Osteocyte (in vitro differentiated cells): ENCODE measurements at places on chromosomes 2 and 18. TPM values are rescaled to one million over a fixed set of nuclear protein-coding genes. Genes with fewer than 3 reads are reported as not detected.
A peak's percentile ranks its signal among the peaks of the same experiment; 100 is the strongest.

The ANKRD30B gene
- total RNA-seq = not detected in 2 replicates

DNA sequence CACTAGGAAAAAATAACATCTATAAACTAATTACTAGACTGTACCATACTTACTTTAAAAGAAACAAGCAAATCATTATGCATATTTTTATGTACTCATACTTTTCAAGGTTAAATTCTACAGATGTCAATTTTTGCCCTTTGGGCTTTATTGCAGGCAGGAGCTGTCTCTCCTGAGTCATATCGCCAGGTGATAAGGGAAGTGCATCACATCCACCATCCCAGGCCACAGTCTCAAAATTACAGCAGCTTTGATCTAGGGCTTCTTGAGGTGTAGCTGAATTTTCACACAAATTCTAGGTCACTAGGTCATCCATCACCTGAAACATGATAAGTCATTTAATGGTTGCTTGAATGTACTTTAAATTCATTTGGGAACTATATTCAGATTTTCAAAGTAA, 38.4 kb upstream of the FRZB start:
- no peak overlapping the region for H3K4me3 ChIP-seq
- peaks cover 24% of the 10 kb centered on the region for H3K4me1 ChIP-seq
- no peak for DNase-seq
- no peaks in the 10 kb centered on the region for H3K27me3 ChIP-seq
- H3K36me3 ChIP-seq = peaks cover 30% of the 10 kb centered on the region

- peaks cover 11% of the 10 kb centered on the region for H3K27me3 ChIP-seq
- H3K36me3 ChIP-seq = no peaks in the 10 kb centered on the region
- no peak for DNase-seq
- H3K4me3 ChIP-seq = no peak overlapping the region
- H3K27ac ChIP-seq = no peak overlapping the region
Measured at GRCh38 chr2:66555091-66555490, 120.2 kb downstream of the MEIS1 start.

The GPR45 gene
- not detected in 2 replicates for total RNA-seq

DNA sequence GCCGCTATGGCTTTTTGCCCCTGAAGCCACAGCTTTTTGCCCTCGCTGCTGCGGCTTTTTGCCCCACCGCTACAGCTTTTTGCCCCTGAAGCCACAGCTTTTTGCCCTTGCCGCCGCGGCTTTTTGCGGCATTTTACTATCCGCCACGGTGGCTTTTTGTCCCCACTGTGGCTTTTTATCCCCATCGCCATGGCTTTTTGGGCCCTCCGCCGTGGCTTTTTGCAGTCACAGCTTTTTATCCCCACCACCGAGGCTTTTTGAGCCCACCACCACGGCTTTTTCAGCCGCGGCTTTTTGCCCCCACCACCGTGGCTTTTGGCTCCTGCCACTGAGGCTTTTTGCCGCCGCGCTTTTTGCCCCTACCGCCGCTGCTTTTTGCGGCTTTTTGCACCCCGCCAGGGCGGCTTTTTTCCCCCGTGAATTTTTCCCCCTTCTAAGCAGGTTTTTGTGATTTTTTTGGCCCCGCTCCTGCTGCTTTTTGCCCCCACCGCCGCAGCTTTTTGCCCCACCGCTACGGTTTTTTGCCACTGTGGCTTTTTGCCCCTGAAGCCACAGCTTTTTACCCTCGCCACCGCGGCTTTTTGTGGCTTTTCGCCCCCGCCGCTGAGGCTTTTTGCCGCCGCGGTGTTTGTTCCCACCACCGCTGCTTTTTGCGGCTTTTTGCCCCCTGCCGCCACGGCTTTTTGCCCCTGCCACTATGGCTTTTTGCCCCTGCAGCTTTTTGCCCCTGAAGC, 2797.2 kb upstream of the TEKT4 start:
- H3K4me3 ChIP-seq = no peak overlapping the region
- DNase-seq = peak; percentile 75
- peaks cover 1% of the 10 kb centered on the region for H3K36me3 ChIP-seq
- H3K27me3 ChIP-seq = no peaks in the 10 kb centered on the region
- no peaks in the 10 kb centered on the region for H3K4me1 ChIP-seq
